T-helper 9 cell (primary cell): ENCODE measurements at places on chromosomes 2 and 18.

- DNase-seq: no peak
Measured at GRCh38 chr18:22773944-22774343, 159.2 kb upstream of the RBBP8 start.

DNA sequence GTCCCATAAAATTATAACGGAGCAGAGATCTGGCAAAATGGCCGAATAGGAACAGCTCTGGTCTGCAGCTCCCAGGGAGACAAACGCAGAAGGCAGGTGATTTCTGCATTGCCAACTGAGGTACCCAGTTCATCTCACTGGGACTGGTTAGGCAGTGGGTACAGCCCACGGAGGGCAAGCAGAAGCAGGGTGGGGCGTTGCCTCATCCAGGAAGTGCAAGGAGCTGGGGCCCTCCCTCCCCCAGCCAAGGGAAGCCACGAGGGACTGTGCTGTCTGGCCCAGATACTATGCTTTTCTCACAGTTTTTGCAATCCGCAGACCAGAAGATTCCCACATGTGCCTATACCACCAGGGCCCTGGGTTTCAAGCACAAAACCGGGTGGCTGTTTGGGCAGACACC is 22.8 kb downstream of the ICA1L start:
- DNase-seq: no peak

GRCh38 chr2:42618972-42619371 is 50.5 kb downstream of the MTA3 start:
- DNase-seq: no peak

- DNase-seq: peak; percentile 87
Measured at GRCh38 chr2:99489761-99490622, at the start of gene REV1. Gene REV1 (minus strand): TSS chr2:99490017. CDS start chr2:99464975, 25,042 bp downstream.

DNA sequence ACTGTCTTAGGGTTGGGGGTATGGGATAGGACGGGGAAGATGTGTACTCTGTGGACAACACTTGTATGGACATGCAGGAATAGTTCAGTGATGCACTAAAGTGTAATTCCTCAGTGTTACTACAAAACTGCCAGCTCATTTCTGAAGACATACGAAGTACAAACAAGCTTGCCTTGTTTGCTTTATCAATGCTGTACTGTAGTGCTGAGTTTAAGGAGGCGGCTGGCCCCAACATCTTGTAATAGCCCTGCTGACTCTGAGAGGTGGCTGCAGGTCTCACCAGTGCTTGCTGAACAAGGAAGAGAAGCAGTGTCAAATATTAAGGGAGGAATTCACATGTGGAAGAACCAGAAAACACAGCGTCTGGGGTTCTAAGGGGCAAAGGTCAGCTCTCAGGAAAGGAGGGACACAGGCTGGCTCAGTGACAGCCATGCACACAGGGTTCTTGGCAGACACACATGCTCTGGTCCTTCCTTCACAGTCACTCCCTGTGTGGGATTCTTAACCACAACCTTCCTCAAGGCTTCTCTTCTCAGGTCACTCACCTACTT is 39.8 kb upstream of the EVA1A start:
- DNase-seq: no peak

DNA sequence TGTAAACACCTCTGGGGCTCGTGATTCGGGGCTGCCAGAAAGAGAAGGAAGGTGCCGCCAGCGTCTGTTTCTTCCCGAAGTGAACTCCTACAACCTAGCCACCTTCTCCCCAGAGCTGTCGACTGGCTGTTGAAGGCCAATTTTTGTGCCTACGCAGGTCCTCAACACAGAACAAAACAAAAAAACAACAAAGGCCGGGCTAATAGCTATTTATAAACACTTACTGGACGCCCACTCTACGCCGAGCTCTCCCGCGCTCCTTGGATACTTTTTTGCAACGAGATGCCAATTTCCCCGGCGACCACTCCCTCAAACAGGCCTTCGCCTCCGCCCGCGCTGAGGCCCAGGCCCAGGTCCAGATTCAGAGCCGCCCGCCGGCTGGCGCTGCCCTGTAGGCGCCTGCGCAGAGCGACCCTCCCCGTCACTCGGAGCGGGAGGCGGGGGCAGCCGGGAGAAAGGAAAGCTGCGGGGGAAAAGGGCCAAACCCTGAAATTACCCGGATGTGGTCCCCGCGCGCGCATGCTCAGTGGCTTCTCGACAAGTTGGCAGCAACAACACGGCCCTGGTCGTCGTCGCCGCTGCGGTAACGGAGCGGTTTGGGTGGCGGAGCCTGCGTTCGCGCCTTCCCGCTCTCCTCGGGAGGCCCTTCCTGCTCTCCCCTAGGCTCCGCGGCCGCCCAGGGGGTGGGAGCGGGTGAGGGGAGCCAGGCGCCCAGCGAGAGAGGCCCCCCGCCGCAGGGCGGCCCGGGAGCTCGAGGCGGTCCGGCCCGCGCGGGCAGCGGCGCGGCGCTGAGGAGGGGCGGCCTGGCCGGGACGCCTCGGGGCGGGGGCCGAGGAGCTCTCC is at the start of gene SMAD4:
SMAD4 (plus strand) TSS at position 520 of the 843 bp plus-strand sequence. CDS start 16,834 bp downstream, outside the sequence.
- DNase-seq: peak; percentile 99

DNA sequence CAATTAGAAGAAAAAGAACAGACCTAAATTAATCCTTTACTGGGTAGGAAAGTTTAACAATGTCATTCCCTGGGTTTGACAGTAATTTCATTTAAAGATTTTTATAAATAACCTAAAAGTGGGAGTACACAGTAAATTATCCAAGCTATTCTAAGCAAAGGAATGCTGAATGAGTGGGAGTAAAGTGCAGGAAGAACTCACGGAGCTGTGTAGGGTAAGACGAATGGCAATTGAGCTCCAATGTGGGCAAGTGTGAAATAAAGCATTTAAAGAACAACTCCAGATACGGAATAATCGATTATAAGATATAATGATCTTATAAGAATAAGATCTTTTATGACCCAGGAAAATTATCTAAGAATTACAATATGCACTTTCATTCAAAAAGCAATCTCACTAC is 93.2 kb downstream of the LRRTM4 start:
- no peak for DNase-seq

- DNase-seq: no peak
Measured at GRCh38 chr2:238423561-238424312, 3.0 kb upstream of the ASB1 start.

DNA sequence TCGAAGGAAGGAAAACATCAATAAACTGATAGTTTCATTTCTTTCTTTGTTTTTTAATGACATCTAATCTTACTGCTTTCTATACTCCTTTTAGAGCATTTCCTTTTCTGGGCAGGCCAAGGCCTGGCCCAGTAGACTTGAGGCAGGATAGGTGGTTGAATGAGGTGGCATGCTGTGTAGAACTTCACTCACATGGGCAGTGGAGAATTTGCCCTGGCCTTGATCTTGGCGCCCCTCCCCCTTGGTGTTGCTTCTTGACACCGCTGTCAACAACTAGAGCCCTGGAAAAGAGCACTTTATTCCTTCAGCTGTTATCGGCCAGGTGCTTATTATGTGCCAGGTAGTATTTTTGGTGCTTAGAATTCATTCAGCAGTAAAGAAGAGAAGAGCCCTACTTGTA is 37.4 kb downstream of the XRCC5 start:
- DNase-seq: no peak

- no peak for DNase-seq
Measured at GRCh38 chr2:96120991-96121390, 4.6 kb upstream of the ADRA2B start.

GRCh38 chr2:54897420-54898310 is 152.6 kb downstream of the RTN4 start:
- no peak for DNase-seq

GRCh38 chr2:119486886-119487285 is 37.4 kb downstream of the SCTR start:
- DNase-seq: no peak

- no peak for DNase-seq
Measured at GRCh38 chr2:105379741-105380186, 19.1 kb downstream of the FHL2 start.

DNA sequence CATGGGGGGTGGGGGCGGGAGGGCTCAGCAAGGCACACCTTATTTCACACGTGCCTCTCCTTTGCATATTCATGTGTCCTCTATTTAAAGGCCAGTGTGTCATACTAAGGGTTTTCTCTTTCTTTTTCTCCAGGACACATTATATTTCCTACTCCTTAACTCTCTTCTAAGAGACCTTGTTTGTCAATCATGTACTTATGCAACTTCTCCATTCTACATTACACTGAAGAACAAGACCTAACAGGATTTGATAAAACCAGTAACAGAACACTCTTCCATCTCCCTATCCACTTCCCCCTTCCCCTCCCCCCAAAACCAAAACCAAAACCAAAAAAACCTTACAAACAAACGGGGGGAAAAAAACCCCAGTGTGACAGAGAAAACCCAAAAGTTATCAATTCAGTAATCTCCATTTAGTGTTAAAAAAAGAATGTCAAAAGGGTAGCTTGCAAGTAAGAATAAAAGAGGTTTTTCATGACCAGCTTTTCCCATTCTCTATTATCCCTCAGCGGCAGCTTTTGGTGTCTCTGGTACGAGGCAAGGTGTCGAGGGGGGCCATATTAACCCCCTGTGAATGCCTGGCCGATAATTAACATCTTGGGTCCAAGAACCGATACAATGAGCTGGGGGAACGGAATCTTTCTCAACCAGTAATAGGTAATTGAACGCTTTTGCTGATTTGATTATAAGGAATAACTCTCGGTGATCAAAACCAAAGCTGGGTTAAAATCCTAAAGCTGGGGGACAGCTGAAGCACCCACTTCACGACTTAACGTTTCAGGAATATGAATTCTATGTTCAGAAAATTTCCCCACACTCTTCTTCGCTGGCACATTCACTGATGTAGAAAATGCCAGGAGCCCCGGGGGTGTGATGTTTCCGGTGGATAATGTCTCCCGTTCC is 191.0 kb upstream of the TCF4 start:
- no peak for DNase-seq

- DNase-seq: no peak
Measured at GRCh38 chr18:78736015-78736690, 243.5 kb upstream of the SALL3 start.

DNA sequence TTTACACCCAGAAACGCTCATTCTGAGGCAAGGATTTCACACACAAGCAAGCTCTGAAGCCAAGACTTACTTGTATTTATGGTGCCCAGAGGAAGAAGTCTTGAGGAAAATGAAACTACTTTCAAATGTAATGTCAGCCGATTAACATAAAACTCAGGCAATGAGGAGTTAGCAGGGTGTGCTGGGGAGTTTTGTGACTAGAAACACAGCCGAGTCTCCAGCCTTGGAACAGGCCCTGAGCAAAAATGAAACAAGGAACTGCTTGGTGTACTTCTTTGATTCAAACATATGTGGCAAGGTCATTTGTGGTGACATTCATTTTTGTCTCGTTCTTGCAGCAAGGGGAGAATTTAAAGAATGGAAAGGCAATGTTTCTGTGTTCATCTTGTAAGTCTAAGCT is 4.5 kb downstream of the DYTN start:
- no peak for DNase-seq

GRCh38 chr2:19752500-19752899 is 149.3 kb downstream of the TTC32 start:
- no peak for DNase-seq

DNA sequence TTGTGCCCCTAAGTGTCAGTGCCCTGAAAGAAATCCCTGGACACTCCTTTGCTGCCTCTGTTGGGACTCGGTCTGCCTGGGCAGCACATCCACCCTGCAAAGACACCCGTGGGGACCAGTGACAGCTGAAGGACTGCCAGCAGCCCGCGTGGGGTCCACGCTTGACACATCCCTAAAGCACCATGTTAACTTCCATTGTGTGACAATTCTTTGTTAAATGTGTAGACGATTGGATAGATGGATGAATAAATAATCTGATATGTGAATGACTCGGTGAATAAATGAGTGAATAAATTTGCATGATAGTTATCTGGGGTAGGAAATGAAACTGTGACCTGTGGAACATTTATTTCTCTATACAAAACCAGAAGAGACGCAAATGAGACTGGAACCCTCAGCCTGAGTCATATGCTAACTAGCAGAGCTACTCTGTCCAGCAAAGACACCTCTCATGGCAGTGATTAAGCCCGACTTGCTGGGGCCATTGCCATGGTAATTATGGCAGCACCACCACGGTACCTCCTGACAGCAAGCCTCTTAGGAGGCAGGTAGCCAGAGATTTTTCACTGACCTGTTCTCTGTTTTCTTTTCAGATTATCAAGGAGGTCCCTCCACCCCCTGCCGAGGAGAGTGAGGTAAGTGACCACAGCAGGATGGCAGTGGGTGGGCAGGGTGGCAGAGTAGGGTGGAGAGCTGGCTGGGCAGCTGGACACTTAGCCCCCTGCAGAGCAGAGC is 156.8 kb downstream of the ANTXR1 start:
- DNase-seq: no peak

DNA sequence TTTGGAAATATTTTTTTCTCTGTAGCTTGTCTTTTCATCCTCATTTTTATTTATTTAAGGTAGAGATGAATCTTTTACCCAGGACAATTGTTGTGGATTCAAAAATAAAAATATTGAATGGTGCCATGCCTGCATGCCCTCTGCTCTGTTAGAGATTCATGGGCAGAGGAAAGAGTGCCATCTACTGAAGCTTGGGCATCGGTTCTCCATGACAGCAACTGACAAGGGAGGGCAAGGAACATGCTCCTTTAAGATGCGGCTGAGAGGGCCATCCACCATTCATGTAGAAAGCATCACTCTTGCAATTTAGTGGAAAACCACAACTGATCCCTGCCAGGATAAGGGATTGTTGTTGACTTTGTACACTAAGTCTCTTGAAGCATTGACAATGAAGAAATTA is 79.9 kb downstream of the PARD3B start:
- no peak for DNase-seq

- no peak for DNase-seq
Measured at GRCh38 chr2:131425231-131425941, 50.5 kb upstream of the TUBA3D start.

GRCh38 chr2:150020221-150020620 is 432.6 kb upstream of the MMADHC start:
- no peak for DNase-seq

GRCh38 chr18:49321271-49321670 is 139.2 kb downstream of the DYM start:
- no peak for DNase-seq

- DNase-seq: no peak
Measured at GRCh38 chr2:155372969-155373368, 674.5 kb downstream of the KCNJ3 start.

DNA sequence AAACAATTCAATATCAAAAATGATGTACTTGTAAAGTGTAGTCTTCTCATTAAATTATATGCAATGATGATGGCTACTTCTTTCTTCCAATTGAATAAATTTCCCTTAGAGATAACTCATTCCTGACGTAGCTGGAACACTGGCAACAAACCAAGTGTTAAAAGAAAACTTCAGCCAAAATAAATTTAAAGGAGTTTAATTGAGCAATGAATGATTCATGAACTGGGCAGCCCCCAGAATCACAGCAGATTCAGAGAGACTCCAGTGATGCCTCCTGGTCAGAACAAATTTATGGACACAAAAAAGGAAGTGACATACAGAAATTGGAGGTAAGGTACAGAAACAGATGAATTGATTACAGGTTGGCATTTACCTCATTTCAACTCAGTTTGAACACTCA is 276.5 kb downstream of the DSC3 start:
- DNase-seq: no peak

GRCh38 chr2:50955081-50955480 is 76.9 kb downstream of the NRXN1 start:
- no peak for DNase-seq

DNA sequence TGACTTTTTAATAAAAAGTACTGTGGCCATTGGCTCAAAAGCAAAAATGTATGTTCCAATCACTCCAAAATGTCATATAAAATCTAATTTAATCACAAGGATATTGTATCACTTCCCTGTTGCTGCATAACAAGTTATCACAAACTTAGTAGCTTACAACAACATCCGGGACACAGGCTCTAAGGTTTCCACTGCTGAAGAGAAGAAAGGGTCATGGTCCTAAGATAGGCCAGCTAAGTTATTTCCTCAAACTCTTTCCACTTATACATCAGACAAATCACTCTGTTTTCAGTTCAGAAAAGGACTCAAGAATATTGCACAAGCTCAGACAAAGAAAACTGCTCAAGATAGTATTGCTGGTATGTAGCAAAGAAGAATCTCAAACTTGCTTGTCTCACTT is 78.5 kb upstream of the SULT1C3 start:
- DNase-seq: no peak
